ENCODE measurements at places on chromosomes 1 and 21.

- DNase-seq, result no peak
These were observed 67.8 kb downstream of the NTMT2 start for GRCh38 chr1:170213596-170213995.

DNA sequence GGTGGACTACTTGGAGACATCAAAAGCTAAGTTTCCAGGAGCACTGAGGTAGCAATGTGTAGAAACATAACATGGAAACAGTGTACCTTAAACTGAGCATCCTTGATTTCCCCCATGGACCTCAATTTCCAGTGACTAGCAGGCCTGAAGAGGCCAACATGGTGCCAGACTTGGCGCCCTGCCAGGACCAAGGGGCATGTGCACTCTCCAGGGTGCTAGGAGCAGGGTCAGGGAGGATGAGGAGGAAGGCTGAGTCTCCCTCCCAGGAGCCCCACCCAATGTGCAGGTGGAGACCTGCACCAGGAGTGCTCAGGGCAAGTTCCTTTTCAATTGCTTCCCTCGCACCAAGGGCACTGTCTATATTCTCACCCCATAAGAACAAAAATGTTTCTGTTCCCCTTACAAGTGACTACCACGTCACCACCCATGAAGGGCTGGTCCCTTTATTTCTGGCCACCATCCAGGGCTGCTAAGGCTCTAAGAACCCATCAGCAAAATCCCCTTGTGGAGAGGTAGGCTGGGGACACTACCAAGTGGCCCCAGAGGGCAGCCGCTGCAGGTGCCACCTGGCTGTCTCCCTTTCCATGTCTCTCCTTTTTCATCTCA, 39.2 kb downstream of the MX1 start:
- DNase-seq, result no peak

DNA sequence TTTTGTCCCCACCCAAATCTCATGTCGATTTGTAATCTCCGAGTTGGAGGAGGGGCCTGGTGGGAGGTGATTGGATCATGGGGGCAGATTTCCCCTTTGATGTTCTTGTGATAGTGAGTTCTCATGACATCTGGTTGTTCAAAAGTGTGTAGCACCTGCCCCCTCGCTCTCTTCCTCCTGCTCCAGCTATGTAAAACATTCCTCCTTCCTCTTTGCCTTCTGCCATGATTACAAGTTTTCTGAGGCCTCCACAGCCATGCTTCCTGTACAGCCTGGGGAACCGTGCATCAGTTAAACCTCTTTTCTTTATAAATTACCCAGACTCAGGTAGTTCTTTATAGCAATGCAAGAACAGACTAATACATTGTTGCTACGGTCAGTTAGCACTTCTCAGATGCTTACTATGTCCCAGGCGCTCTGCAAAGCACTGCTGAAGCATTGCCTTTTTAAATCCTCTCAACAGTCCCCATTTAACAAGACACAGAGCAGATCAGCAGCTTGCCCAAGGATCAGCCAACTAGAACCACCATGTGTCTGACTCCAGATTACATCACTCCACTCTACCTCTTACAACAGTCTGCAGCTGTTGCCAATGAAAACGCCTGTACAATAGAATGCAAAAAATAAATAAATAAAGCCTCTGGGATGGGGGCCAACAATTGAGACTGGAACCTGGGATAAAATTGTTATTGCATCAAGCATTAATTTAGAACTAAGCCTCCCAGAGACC, 52.4 kb upstream of the USP1 start:
- no peak for DNase-seq

GRCh38 chr1:167678422-167678821, 43.4 kb upstream of the MPZL1 start:
- no peak for DNase-seq

Measured in cortex of kidney (tissue), 1 donor.